NCI-H1048 (cell line): ENCODE measurements at places on chromosomes 11 and 22.

DNA sequence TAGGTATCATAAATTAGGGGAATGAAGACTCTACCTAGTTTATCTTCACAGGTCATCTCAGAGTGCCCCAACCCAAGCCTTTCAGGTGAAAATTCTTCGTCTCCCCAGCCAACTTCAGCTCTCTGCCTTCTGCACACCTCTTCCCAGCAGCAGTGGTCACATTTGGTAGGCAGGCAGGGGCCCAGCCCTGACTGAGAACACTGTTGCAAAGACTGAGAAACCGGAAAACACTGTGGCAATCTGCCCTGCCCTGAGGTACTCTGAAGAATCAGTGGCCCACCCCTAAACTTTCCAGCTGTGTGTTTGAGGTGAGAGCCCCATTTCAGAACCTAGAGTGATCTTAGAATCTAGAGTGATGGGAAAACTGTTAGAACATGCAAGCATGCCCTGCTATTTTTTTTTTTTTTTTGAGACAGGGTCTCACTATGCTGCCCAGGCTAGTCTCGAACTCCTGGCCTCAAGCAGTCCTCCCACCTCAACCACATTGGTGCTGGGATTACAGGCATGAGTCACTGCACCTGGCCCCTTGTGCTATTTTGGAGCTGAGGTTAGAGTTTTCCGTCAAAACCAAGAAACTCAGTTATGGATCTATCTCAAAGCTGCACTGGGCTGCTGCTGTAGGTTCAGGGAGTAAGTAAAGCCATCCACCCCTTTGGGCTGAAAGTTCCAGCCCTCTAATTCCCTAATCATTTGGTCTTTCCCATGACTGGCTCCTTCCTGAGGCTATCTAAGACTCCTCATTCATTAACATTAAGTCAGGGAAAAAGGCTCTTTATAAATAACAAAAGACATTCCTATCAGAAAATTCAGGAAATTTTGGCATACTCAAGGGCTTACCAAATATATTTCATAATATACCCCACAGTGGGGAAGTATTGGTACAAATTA lies 1.7 kb upstream of the LDHA start:
- no peak for DNase-seq

DNA sequence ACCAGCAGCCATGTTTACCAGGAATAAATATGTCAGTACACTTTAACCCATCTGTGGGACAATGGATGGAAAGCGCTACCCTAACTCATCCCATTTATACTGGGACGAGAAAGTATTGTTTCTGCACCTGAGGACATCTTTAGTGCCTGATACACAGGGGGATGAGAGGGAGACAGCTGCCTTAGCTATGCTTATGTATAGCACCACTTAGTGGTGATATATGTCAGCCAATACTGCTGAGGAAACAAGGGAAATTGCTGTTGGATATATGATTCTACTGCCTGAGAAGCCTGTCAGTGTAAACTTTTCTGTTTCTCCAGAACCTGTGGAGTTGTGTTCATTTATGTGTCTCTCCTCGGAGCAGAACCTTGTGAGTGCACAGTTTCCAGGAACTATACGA lies 13.3 kb upstream of the CEP295 start:
- no peak for DNase-seq

- no peak for DNase-seq
Observed at GRCh38 chr11:63845303-63845702, 6.4 kb downstream of the MARK2 start.

DNA sequence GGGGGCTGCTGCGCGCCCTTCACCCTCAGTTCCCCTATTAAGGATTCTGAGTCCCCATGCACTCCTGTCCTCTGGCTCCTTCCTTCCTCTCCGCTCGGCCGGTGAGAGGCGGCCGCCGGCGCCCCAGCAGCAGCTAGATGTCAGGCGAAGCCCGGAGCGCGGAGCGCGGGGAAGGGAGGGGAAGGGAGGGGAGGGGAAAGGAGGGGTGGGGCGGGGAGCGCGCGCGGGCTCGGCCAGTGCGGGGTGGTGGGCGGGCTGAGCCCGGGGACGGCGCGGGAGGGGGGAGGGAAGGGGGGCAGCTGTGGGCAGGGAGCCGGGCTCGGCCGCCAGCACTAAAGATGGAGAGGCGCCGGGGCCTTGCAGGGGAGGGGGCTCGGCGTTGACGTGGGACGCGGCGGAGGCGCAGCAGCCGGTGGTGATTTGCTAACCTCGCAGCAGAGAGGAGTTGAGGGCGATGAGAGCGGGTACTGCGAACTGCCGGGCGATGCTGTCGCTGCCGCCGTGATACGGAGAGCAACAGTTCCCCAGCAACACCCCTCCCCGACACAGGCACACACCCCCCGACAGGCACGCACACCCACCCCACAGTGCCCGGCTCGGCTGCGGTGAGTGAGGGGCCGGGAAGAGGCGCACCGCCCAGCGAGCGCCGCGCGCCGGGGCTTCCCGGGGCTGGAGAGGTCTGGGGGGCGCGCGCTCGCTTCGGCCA lies at the start of gene ZBTB16:
Gene ZBTB16, plus strand, starts transcription at position 434 of the 706 bp plus-strand sequence. CDS start 3,590 bp downstream, outside the sequence.
- no peak for DNase-seq

DNA sequence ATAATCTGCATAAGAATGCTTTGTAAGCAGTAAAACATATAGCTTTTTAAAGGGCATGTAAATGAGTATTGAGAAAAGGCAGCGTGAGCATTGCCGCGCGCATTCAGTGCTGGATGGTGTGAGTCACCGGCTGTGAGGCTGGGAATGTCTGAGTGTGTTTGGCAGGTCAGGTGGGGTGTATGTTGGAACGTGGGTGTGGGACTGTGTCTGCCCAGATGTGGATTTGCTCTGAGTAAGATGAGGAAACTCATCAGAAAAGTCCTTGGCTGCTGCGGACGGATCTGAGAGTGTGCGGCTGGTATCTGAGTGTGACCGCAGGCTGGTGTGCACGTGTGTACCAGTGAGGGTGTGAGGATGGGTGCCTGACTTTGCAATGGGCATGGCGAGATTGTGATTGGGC lies 66.2 kb upstream of the NECTIN1 start:
- DNase-seq, result no peak

GRCh38 chr11:66335531-66336233 lies 552 bp downstream of the RIN1 start:
- DNase-seq, result no peak

GRCh38 chr22:33062361-33062760 lies 4.2 kb upstream of the SYN3 start:
- no peak for DNase-seq

GRCh38 chr22:27518531-27519340 lies 282.8 kb downstream of the MN1 start:
- no peak for DNase-seq

DNA sequence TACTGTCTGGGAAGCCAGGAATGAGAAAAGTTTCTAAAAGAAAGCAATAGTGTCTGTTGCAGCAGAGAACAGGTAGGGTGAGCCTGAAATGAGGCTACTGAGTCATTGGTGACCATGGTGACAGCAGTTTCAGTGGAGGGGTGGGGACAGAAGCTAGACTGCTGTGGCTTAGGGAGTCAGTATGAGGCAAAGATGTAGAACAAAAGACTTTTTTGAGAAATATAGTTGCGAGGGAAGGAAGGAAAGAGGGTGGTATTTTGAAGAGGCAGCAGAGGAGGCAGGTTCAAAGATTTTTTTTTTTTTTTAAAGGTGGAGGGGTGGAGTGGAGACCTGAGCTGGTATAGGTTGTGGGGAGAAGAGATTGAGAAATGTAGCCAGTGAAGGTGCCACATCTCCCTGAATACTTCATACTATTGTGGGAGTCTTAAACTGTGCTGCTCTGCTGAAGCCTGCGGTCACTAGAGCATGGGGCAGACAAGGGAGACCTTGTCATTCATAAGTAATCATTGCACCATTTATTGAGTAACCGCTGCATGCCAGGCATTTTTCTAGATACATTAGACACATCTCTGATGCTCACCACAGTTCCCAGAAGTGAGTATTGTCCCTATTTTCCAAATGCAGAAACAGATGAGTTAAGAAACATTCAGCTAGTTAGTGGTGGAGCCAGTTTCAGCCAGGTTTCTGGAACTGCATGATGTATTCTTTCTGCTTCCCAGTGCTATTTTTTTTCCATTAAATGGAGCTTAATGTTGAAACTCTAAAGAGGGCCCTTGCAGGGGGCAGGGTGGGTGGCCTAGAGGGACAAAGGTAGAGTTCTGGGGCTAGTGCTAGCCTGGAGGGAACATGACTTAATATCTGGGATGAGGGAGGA lies 49.9 kb downstream of the STIM1 start:
- no peak for DNase-seq

GRCh38 chr11:133817449-133817848 lies 27.9 kb downstream of the SPATA19 start:
- DNase-seq, result no peak

- DNase-seq, result no peak
Observed at GRCh38 chr11:44725757-44726282, 942 bp upstream of the TSPAN18 start.

- DNase-seq, result no peak
Observed at GRCh38 chr11:1564535-1565172, 7.4 kb downstream of the DUSP8 start.

- no peak for DNase-seq
Observed at GRCh38 chr11:112810951-112811350, 150.3 kb upstream of the NCAM1 start.

DNA sequence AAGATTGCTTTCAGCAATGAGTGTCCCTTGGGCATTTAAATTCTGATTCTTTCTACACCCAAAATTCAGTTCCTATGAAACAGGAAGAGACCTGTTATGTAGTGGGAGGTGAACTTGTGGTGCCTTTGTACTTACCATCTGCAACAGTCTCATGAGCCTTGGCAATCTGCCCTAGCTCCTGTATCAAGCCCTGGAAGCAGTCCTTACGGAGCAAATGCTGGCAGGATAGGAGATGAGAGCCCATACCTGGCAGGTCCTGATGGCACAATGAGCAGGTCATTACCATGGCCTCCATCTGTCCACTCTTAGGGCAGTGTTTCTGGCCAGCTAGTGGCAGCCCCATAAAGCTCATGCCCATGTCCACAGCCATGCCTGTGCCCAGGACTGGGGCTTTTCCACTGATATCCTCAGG lies 10.8 kb downstream of the TRIM66 start:
- no peak for DNase-seq
